ENCODE measurements at places on chromosomes 1 and 21.

DNA sequence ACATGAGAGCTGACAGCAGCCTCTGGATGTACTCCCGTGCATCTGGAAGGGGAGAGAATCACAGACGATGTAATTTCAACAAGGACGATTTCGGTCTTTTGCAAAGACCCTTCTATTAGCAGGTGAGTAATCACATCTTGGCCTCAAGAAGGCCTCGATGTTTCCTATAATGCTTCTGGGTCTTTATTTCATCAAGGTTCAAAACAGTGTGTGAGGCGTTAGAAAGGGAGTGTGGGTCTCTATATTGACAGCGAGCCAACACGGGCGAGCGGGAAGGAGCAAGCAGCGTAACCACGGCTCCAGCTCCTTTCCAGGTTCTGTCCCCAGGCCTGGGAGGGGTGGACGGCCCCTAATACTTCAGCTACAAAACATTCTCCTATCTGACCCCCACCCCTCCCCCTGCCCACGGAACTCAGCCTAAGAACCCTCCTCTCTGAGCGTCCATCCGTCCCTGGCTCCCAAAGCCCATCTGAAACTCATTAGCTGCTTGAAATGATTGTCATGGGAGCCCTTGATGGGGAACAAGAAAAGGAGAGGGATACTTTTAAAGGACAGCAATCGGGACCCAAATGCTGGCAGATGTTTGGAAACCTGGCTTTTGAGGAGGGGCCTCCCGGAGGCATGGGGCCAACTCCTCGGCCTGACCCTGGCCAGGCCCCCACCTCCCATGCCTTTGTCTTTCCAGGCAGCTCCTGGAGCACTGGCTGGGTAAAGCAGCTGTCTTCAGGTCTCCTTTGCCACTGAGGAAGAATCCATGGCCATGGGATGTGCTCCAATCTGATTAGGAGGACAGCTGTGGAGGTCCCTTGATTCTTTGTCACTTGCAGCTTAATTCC lies 250.8 kb downstream of the FOXD2 start:
- no peak for DNase-seq

GRCh38 chr1:111754984-111755330 lies 744 bp upstream of the DDX20 start:
- DNase-seq = no peak

DNA sequence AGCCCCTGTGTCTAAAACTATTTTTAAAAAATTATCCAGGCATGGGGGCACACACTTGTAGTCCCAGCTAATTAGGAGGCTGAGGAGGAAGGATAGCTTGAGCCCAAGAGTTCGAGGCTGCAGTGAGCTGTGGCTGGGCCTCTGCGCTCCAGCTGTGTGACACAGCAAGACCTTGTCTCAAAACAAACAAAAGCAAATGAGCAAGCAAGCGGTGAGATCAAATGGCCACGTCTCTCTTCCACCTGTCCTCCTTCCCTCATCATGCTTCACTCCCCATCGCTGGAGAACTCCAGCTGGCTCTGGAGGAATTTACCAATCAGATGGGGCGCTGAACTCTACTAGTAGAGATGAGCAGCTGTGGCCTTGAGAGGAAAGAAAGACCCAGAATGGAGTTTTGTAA lies 14.0 kb upstream of the REN start:
- DNase-seq = no peak

DNA sequence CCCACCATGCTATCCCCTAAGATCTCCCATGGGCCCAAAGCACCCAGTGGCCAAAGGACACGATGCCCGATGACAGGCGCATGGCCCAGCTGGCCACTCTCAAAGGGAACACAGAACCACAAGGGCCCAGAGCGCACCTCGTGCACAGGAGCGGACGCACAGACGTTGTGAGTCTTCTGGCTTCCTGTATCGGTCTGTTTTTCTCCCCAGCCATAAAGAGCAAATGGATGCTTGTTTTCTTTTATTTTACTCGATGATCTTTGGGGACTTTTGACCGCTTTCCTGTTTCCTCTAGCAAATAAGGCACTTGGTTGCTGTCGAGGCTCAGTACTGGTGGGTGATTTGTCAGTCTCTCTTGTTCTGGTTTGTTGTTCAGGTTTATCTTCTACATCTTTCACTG lies 16.2 kb downstream of the CCSAP start:
- no peak for DNase-seq

DNA sequence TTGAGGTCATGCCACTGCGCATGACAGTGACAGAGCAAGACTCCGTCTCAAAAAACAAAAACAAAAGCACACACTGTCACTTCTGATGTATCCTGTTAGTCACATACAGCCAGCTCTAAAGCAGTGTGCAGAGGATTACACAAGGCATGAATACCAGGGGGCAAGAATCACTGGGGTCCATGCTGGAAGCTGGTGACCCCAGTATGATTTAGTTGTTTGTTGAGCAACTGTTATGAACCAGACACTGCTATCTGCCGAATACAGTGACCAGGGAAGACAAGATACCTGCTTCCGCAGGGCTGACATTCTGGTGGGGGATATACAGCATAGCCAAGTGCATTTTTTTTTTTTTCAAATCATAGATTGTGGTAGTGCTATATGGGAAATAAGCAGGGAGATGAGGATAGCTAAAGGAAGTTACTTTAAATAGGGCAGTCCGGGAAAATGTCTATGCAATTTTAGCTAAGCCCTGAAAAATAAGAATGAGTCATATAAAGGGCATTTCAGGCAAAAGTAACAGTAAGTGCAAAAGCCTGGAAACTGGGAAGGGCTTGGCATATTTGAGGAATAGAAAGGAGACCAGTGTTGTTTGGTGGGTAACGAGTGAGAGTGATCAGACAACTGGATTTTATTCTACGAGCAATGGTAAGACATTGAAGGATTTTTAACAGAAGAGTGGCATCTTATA lies 69.7 kb downstream of the ADSS2 start:
- no peak for DNase-seq

- DNase-seq = no peak
Measured at GRCh38 chr1:53127546-53127945, 14.9 kb downstream of the SLC1A7 start.

GRCh38 chr1:77030401-77031105 lies 163.3 kb downstream of the ST6GALNAC5 start:
- DNase-seq = no peak

DNA sequence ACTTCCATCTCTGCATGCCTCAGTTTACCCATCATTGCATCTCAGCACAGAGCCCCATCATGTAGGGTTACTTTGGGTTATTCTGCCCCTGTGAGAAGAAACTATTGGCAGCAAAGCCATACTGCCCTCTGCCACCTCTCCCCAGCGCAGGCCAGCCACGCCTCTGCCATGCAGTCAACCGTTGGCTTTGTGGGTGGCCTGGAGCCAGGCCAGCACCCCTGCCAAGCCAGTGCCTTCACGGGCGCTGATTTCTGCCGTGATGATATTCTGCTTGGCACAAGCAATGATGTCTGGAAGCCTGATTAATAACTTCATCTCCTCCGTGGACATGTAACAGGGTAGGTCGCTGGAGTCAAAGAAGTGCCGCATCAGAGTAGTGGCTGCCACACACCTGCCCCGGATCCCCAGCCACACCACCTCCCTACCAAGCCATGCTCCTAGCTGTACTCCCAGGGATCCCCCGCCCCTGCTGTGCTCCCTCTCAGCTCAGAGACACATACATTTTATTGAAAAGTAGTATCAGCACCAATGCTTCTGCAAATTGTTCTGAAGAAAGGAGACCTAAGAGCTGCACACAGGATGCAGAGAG lies 15.0 kb upstream of the CEP85 start:
- no peak for DNase-seq

GRCh38 chr1:7218210-7218832 lies 433.1 kb downstream of the CAMTA1 start:
- DNase-seq = peak; percentile 13

DNA sequence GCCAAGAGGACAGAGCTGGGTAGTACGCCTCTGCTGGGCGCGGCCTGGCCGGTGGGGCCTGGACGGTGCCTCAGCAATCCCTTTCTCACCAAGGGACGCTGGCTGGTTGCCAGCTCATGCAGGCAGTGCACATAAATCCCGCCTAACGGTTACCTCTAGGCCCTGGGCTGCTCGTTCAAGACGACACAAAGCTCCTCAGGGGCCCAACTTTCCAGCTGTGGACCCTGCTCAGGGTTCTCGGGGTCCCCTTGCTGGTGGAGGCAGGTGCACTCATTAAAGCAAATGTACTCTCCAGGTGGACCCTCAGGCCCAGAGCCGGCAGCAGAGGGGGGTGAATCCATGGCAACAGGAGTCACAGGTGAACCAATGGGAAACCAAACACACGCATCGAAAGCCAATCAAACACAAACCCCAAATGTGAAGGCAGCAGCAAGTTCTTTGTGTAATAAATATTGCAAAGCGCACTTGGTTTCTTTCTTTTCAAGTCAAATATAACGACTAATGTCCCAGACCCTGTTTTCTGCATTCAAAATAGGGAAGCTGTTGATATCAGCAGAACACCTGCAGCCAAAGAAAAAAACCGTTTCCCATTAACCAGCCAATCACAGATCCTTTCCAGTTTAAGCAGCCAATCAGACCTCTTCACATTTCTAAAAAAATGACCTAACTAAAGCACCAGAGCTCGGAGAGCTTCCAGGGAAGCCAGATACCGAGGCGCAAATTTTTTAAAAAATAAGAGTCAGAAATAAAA lies 26.1 kb upstream of the CLSTN1 start:
- DNase-seq = no peak

- no peak for DNase-seq
Measured at GRCh38 chr1:94621395-94621794, 79.8 kb upstream of the F3 start.

DNA sequence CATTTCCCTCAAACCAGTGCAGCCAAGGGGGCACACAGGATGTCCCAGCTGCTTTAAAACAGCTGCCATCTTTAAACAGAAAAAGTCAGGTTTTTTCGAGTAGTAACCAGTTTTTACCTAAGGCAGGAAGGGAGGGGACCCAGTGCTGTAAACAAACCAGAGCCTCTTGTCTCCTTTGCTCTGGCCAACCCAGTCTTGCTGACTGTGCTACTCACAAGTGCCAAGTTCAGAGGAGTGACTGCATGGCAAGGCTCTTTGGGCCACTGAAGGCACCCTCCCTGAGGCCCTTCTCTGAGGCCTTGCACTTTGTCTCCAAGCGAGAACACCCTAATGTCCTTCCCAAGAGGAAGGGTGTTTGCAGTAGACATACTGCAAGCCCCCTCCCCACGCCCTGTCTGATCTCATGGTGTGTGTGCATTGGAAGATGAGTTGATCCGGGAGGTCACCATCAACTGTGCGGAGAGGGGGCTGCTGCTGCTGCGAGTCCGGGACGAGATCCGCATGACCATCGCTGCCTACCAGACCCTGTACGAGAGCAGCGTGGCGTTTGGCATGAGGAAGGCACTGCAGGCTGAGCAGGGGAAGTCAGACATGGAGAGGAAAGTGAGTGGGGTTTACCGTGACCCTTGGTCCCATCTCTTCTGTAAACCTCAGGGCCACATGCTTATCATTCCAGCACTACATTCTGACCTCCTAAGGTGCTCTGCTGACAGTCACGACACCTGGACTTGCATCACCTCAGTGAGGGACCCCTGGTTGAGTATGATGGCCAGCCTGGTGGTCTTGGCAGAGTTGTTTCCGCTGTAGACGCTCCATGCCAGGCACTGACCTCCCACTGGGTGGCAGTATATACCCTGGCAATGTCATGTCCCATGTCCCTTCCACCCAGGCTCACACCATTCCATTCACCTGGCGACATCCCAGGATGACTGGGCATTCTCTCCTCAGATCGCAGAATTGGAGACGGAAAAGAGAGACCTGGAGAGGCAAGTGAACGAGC lies 4.7 kb downstream of the DNALI1 start:
- peak; percentile 16 for DNase-seq

GRCh38 chr1:188128761-188129160 lies 1300.0 kb downstream of the PLA2G4A start:
- no peak for DNase-seq

GRCh38 chr1:59901770-59902388 lies 24.7 kb downstream of the CYP2J2 start:
- DNase-seq = no peak

- DNase-seq = no peak
Measured at GRCh38 chr1:179380299-179380698, 14.5 kb downstream of the AXDND1 start.

DNA sequence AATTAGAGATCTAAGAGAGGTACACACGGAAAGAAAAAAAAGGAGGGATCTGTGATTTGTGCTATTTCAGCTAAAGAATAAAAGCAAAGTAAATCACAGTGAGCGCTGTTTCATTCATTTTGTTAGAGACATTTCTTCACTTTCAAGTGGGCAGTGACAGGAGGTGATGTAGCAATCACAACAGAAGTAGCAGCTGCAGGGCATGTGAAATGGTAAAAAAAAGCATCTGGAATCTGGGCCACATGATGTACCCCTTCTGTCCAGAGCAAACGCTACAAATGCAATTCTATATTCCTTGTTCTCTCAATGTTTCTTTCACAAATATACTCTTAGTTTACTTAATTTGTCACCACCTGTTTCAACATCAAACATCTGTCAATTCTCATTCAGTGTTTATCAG lies 786.5 kb downstream of the LRRIQ3 start:
- no peak for DNase-seq
